Cardiac septum (tissue), 1 donor: ENCODE measurements at places on chromosomes 5 and 9.

DNA sequence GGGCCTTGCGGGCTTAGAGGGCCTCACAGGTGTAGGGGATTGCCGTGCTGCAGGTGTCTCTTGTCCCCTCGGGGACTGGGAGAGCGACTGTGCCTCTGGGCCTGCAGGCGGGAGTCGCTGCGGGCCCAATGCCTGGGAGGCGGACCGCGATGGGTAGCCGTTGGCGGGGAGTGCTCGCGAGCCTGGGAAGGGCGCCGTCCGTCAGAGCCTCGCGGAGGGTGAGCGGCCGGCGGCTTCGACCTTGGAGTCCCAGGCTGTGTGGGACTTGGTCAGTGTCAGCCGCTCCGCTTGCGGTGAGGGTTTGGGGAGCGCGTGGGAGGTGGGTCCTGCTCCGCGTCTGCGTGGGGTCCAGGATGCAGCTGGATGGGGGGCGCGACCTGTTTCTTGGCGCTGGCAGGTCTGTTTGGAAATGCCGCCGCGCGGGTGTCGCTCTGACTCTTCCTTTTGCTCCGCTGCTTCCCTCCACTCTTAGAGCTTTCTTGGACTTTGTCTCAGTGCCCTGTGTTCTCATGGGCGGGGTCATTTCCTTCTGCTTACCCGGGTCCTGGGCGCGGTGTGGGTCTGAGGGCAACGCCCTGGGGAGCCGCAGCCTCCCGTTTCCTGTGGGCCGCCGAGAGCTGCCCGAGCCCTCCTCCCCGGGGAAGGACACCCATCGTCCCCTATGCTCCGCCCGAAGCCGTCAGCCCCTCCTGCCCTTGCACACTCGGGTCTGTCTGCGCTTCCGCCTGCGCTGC, 88.9 kb upstream of the CACNA1B start:
- no peak for DNase-seq

DNA sequence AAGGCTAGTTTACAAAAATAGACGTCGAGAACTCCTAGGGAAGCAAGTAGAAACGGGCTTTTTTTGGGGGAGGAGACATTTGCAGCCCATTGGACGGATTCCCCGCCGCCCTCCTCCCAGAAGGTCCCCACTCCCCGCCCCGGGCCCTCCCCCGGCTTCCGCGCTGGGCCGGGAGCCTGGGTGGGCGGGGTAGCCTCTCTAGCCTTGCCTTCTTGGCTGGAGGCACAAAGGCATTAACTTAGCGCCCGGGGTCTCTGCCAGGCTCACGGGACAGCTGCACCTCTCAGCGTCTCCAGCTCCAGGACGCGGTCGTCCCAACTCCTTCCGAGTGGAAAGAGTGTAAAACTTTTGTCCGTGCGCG, at the start of gene DMRTA1:
Gene DMRTA1, plus strand, starts transcription at position 236 of the 361 bp plus-strand sequence. CDS start 242 bp downstream, outside the sequence.
- peak; percentile 89 for DNase-seq

- no peak for DNase-seq
These were observed 1.7 kb upstream of the NTMT1 start for GRCh38 chr9:129624168-129624759.

- no peak for DNase-seq
These were observed 8.7 kb downstream of the ANP32B start for GRCh38 chr9:97991818-97992217.

GRCh38 chr9:89139455-89139854, 39.2 kb downstream of the SHC3 start:
- DNase-seq = no peak

GRCh38 chr9:88678431-88678830, 143.5 kb downstream of the NXNL2 start:
- no peak for DNase-seq

DNA sequence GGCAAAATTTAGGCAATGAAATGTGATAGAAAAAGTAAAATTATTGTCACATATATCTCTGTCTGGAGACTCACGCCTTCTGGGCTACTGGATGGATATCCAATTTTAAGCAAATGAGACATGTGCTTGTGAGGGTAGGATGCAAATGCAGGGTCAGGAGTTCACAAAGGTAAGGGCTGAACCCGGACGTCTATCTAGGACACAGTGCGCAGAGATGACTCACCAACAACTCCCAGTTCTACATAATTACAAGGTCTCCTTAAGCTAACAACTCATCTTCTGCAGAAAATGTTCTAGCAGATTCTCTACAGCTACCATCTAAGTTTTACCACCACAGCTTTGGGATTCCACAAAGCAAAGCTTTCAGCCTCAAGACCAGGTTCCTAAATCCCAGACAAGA, 160.5 kb downstream of the ENTREP1 start:
- no peak for DNase-seq

DNA sequence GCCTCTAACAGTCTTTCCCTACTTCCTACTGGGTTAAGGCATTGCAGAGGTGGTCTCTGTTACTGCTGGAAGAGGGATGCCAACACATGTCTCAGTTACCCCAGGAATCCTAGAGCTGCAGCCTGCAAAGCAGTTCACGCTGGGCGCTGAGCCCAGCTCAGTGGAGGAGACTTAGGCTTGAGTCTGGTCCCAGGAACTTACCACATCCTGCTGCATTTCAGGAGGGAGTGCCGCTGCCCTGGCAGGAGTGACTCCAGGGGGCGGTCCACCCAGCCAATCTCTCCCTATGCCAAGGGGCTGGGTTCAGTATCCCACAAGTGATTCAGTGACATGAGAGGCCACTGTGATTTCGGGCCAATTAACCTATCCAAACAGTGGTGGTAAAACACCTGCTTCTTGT, 7.6 kb downstream of the TTC16 start:
- DNase-seq = no peak

DNA sequence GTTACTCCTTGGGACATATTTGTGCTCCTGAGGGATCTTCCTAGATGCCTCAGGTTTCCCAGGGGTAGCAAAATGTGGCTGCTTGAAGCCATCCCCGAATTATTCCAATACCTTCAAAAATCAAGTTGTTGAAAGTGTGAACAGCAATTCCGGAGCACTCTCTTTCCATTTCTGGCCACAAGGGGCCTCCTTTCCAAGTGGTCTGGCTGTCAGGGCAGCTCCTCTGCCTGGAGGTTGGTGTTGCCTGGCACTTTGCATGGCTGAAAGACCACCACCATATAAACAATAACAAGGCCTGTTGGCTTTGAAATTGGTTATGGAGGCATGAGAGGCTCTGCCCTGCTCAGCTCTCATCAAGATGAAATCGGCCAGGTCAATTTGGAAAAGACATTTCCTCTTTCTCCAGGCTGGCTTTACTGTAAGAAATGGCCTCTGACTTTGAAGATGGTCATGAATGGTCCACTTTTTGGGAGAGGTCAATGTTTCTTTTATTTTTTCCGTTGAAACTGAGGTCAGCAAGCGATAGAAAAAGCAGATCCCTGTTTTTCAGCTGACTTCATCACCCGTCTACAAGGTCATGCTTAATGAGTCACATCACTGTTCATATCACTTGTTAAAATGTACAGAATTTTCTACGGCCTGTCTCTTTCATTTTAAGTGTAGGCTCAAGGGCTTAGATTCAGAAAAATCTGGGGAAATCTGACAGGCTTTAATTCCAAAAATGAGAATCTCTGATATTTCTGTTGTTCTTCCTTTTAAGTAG, 481.1 kb upstream of the ZNF608 start:
- DNase-seq = no peak

- DNase-seq = no peak
These were observed 86.2 kb downstream of the CSNK1G3 start for GRCh38 chr5:123598028-123598689.

- DNase-seq = no peak
These were observed 10.7 kb downstream of the SLC25A25 start for GRCh38 chr9:128078504-128079434.

GRCh38 chr5:54841481-54841880, 143.9 kb downstream of the ESM1 start:
- DNase-seq = no peak

GRCh38 chr5:125412561-125413495, 666.4 kb upstream of the ZNF608 start:
- DNase-seq = peak; percentile 81

- no peak for DNase-seq
These were observed 86.9 kb downstream of the PTPN3 start for GRCh38 chr9:109411069-109411761.

GRCh38 chr5:167638816-167639215, 652.6 kb upstream of the WWC1 start:
- no peak for DNase-seq

GRCh38 chr5:73587923-73588322, 22.4 kb downstream of the UTP15 start:
- DNase-seq = no peak

- DNase-seq = no peak
These were observed at the start of gene DBN1 for GRCh38 chr5:177473443-177474001. Gene DBN1 (minus strand): TSS chr5:177473634. CDS start chr5:177473521, 113 bp downstream.
